H7 (cell line): ENCODE measurements at places on chromosomes 4 and X. TPM values are rescaled to one million over a fixed set of nuclear protein-coding genes. Genes with fewer than 3 reads are reported as not detected.

The APELA gene
- total RNA-seq = 39.4 and 71.9 TPM in 2 replicates

The SH3RF1 gene
- 4.2 and 4.6 TPM in 2 replicates for total RNA-seq

The GNRHR gene
- total RNA-seq = not detected in 2 replicates

The NPNT gene
- total RNA-seq = 0.33 and 0.97 TPM in 2 replicates

The PDK3 gene
- 29.3 and 43.6 TPM in 2 replicates for total RNA-seq
